Stimulated activated CD8-positive, alpha-beta memory T cell treated with anti-CD3 and anti-CD28 coated beads, Interleukin-7, amount 100 ng/mL, for 4 hours (primary cell): ENCODE measurements at places on chromosomes 7 and 10.

DNA sequence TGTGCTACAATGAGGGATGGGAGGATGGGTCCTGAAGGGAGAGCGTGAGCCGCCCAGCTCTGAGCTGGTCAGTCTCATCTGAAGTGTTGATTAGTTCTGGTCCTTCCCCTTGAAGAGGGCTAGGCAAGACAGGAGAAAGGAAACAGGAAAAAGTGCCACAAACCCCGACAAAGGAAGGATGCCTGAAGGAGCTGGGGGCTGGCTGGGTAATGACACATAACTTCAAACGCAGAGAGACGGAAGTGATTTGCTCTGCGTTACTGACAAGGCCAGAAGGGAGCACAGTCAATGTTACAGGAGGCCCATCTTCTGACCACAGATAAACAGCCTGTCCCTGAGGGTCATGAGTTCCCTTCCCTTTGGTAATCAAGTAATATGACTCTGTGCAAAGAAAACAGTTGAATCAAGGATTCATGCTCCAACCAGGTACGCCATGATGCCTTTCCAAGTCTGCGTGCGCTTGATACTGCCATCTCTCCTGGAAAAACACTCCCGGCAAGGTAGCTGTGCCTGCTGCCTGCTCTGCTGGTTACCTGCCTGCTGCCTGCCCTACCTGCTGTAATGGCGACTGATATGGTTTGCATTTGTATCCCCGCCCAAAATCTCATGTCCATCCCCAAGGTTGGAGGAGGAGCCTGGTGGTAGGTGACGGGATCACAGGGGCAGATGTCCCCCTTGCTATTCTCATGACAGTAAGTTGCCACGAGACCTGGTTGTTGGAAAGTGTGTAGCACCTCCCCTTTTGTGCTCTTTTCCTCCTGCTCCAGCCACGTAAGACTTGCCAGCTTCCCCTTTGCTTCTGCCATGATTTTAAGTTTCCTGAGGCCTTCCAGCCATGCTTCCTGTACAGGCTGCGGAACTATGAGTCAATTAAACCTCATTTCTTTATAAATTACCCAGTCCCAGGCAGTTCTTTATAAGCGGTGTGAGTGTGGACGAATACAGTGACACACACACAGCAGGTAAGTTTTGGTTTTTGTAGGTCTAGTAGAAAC, 57.9 kb downstream of the GRB10 start:
- DNase-seq = no peak

GRCh38 chr7:15543256-15543655, 18.6 kb downstream of the AGMO start:
- DNase-seq = no peak

GRCh38 chr7:120867932-120868331, 10.0 kb upstream of the TSPAN12 start:
- no peak for DNase-seq

GRCh38 chr7:77427996-77428603, 12.0 kb upstream of the GSAP start:
- no peak for DNase-seq

DNA sequence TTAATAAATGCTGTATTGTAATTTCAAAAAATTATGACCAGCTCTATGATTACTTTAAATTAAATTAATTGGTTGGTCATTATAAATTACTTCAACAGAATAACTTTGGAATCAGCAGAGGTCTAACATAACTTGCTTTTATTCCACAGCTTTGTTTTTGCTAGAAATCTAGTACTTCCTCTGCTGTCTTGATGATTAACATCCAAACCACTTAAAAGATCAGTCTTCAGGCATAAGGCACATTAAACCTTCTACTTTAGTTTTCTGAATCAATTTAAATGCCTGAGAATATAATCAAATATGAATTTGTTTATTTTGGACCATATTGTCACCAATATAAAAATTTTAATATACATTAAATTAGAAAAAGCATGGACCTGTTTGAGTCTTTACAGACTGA, 465.3 kb downstream of the ARL4A start:
- no peak for DNase-seq

- DNase-seq = no peak
Measured at GRCh38 chr7:30936650-30937245, 25.1 kb downstream of the AQP1 start.

- no peak for DNase-seq
Measured at GRCh38 chr10:86254526-86255174, 111.9 kb downstream of the GRID1 start.

- no peak for DNase-seq
Measured at GRCh38 chr10:6507311-6507710, 72.8 kb downstream of the PRKCQ start.

GRCh38 chr10:97101166-97101940, 84.4 kb downstream of the SLIT1 start:
- no peak for DNase-seq

- DNase-seq = no peak
Measured at GRCh38 chr10:117899181-117899683, 147.5 kb downstream of the RAB11FIP2 start.

- no peak for DNase-seq
Measured at GRCh38 chr10:85615556-85615955, 751.0 kb downstream of the GRID1 start.

DNA sequence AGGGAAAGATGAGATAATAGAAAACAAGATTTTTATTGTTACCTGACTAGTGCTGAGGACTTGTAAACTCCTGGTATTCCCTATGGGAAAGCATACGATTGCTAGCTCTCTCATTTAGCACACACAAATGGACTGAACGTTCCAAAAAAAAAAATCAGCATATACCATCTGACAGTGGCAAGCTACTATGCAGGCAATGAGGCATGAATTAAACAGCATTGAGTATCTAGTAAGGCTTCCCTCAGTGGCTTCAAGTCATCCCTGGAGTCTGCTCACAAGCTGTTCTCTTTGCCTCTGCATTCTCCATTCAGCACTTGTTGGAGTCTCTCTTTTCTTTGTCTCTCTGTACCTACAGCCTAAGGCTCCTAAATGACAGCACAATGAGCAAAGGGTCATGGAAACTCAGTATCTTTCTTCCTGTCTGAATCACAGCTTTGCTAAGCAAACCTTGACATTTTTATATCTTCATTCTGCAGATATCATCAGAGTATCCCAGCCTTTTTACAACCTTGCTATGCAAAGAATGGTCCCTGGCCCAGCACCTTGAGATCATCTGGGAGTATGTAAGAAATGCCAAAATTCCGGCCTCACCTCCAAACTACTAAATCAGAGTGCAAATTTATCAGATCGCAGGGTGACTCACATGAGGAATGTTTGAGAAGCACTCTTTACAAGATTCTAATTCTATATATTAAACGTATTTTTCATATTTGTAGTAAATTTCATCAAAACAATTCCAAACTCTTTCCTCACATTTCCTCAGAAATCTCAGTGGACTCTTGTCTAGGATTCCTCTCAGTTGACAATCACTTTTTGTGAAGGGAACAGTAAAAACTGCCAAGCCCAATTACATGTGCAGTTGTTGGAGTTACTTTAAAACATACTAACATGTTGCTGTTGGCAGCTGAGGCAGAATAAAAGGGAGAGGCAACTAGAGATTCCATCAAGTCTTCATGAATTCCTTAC, 10.8 kb upstream of the LIPA start:
- no peak for DNase-seq
